ENCODE measurements at places on chromosomes 5 and 9. TPM values are rescaled to one million over a fixed set of nuclear protein-coding genes. Genes with fewer than 3 reads are reported as not detected.

The LMAN2 gene
- total RNA-seq = 116 TPM

The GFI1B gene
- not detected for total RNA-seq

The CNTFR gene
- not detected for total RNA-seq

DNA sequence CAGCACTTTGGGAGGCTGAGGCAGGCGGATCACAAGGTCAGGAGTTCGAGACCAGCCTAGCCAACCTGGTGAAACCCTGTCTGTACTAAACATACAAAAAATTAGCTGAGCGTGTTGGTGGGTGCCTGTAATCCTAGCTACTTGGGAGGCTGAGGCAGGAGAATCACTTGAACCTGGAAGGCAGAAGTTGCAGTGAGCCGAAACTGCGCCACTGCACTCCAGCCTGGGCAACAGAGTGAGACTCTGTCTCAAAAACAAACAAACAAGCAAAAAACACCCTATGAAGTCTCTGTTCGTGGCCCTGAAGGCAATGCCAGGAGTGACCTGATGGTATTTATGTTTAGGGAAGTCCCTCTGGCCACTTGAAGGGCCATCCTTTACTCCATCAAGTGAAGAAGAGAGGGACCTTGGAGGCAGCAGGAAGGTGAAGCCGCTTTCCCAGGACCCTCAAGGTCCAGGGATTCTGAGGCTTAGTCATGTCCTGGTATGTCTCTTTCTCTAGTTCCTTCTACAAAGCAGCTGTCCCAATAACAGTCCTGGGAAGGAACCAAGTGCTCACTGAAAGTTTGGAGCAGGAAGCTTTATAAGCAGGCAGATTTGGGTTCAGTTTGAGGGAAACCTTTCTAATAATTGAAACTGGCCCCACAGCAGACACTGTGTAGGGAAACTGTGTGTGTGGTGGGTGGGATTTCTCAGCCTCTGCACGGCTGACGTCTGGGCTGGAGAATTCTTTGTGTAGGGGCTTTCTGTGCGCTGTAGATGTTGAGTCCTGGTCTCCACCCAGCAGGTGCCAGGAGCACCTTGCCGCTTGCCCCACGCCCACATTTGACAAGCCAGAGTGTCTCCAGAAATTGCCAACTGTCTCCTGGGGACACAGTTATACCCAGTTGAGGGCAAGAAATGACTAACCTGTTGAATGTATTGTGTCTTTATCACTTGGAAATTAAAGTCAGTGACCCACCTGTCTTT, 12.5 kb downstream of the PHF2 start:
- peak; percentile 7 for DNase-seq

DNA sequence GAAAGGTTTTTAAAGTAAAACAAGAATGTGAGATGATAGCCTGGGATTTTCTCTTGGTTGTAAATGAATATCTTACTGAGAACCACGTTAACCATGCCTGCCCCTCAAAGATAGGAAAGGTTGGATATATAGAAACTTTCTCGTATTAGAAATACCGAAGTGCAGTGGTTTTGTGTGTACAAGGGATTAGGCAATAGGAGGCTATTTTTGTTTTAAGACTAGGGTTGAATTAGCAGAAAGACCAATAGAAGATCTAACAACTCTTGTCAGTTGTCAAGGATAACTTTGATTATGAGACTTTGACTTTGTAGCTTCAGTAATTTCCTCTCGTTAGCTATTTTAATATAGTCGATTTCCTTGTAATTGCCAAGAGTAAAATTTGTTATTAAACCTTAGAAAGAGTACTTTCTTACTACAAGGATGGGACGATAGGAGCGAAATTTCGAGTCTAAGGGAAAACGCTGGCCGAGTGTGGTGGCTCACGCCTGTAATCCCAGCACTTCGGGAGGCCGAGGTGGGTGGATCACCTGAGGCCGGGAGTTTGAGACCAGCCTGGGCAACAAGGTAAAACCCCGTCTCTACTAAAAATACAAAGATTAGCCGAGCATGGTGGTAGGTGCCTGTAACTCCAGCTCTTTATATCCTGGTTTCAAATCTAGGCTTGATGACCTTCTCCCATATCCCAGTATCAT, 838 bp downstream of the POLK start:
- DNase-seq = no peak

Data from activated naive CD8-positive, alpha-beta T cell treated with anti-CD3 and anti-CD28 coated beads, Interleukin-2, amount 10 ng/mL, durations not matched to agents 7 days and 5 days (primary cell).